Pulmonary artery endothelial cell (primary cell): ENCODE measurements at places on chromosomes 4 and X. TPM values are rescaled to one million over a fixed set of nuclear protein-coding genes. Genes with fewer than 3 reads are reported as not detected.

Gene ALB
- not detected in 2 replicates for total RNA-seq

Gene OCIAD1
- 59.4 and 79.7 TPM in 2 replicates for total RNA-seq

Gene EPGN
- total RNA-seq: 0.13 TPM in 1 of 2 replicates, not detected in the other

Gene IL21
- not detected in 2 replicates for total RNA-seq

Gene MAGT1
- total RNA-seq: 180 and 305 TPM in 2 replicates

Gene PLXNB3
- 3.9 and 5.5 TPM in 2 replicates for total RNA-seq

Gene NR0B1
- not detected in 2 replicates for total RNA-seq

Gene XAGE2
- not detected in 2 replicates for total RNA-seq

Gene SERPINA7
- not detected in 2 replicates for total RNA-seq

Gene KCND1
- 0.13 and 0.32 TPM in 2 replicates for total RNA-seq

Gene PIGA
- total RNA-seq: 10.9 and 13.8 TPM in 2 replicates

Gene GAGE2A
- not detected in 2 replicates for total RNA-seq

Gene GLRA3
- total RNA-seq: not detected in 2 replicates

Gene NCAPG
- total RNA-seq: 31.1 and 57.1 TPM in 2 replicates

Gene DOK7
- 0.20 TPM in 1 of 2 replicates, not detected in the other for total RNA-seq

Gene SYTL5
- total RNA-seq: not detected in 2 replicates

Gene FGD1
- 2.3 and 2.7 TPM in 2 replicates for total RNA-seq

Gene NEUROG2
- not detected in 2 replicates for total RNA-seq

Gene PCYT1B
- total RNA-seq: under 0.01 and 0.11 TPM in 2 replicates

Gene PF4V1
- total RNA-seq: 1.1 TPM in 1 of 2 replicates, not detected in the other

Gene GAR1
- total RNA-seq: 6.1 and 8.2 TPM in 2 replicates

Gene VSIG1
- total RNA-seq: 0.71 and 0.99 TPM in 2 replicates

Gene PLRG1
- total RNA-seq: 93.1 and 130 TPM in 2 replicates

Gene OCRL
- total RNA-seq: 14.6 and 16.3 TPM in 2 replicates

Gene CTAG2
- not detected in 2 replicates for total RNA-seq

Gene RNF212
- total RNA-seq: 0.99 and 1.8 TPM in 2 replicates

Gene MAGED2
- 177 and 219 TPM in 2 replicates for total RNA-seq

Gene MAGEC2
- not detected in 2 replicates for total RNA-seq

Gene APELA
- total RNA-seq: not detected in 2 replicates

Gene ENAM
- total RNA-seq: not detected in 2 replicates

Gene SLC16A2
- 1.3 TPM in 2 replicates for total RNA-seq

Gene NSG1
- total RNA-seq: 13.7 and 33.4 TPM in 2 replicates

Gene ZCCHC18
- 0.88 and 1.9 TPM in 2 replicates for total RNA-seq

Gene CT45A7
- not detected in 2 replicates for total RNA-seq

Gene HTR2C
- not detected in 2 replicates for total RNA-seq

Gene TCEAL7
- 1.9 and 15.7 TPM in 2 replicates for total RNA-seq

Gene TMPRSS11F
- total RNA-seq: not detected in 2 replicates

Gene TCP11X2
- total RNA-seq: not detected in 2 replicates

Gene NLRP2B
- 0.07 TPM in 1 of 2 replicates, not detected in the other for total RNA-seq

Gene TECRL
- total RNA-seq: not detected in 2 replicates

Gene DCAF4L1
- total RNA-seq: 0.07 and 0.18 TPM in 2 replicates

Gene TIMM8A
- total RNA-seq: 4.8 and 5.7 TPM in 2 replicates

Gene LRAT
- not detected in 2 replicates for total RNA-seq

Gene GUF1
- total RNA-seq: 11.8 and 14.2 TPM in 2 replicates

Gene SMIM10L2A
- total RNA-seq: 0.28 and 0.40 TPM in 2 replicates

Gene ATOH1
- not detected in 2 replicates for total RNA-seq

Gene RTL5
- total RNA-seq: 0.20 and 0.53 TPM in 2 replicates

Gene JADE3
- 13.4 and 15.9 TPM in 2 replicates for total RNA-seq

Gene KLHL4
- 33.9 and 34.6 TPM in 2 replicates for total RNA-seq

Gene POF1B
- 0.40 and 0.92 TPM in 2 replicates for total RNA-seq

Gene RAP1GDS1
- 65.9 and 81.7 TPM in 2 replicates for total RNA-seq

Gene PRKG2
- not detected in 2 replicates for total RNA-seq

Gene LGI2
- 0.04 and 0.13 TPM in 2 replicates for total RNA-seq

Gene TREX2
- total RNA-seq: 0.73 and 1.0 TPM in 2 replicates

Gene CXCL6
- total RNA-seq: 3.0 and 18.3 TPM in 2 replicates

Gene ESX1
- total RNA-seq: not detected in 2 replicates

Gene MAGEA2
- not detected in 2 replicates for total RNA-seq
